ENCODE measurements at places on chromosomes 5 and 9.

GRCh38 chr9:134887219-134887618 is 6.6 kb downstream of the FCN2 start:
- H3K4me3 ChIP-seq, result no peak overlapping the region
- no peaks in the 10 kb centered on the region for H3K36me3 ChIP-seq
- no peak overlapping the region for H3K27ac ChIP-seq
- no peaks in the 10 kb centered on the region for H3K4me1 ChIP-seq
- no peak for DNase-seq

DNA sequence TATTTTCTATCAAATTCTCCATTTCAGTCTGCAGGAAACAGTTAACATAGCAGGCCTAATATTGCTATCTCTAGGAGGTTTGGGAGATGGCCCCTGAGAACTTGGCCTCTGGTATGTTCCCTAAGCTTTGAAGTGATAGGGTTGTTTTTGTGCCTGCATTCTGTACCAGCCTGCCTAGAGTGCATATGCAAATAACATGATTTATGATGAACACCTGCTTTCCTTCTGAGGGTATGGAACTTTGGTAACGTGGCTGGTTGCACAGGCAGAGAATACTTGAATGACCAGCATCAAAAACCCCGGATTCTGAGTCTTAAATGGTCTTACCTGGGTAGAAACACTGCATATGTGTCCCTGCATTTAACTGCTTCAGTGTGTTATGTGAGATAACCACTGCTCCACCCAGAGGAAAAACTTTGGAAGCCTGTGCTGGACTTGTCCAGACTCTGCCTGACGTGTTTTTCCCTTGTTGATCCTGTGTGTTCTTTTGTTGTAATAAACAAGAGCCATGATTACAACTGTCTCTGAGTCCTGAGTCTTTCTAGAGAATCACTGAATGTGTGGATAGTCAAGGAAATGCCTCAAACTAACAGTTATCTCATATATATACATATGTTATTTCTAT is 111.3 kb upstream of the ABCA1 start:
- no peak overlapping the region for H3K27ac ChIP-seq
- no peak for DNase-seq
- H3K4me1 ChIP-seq, result no peaks in the 10 kb centered on the region
- H3K36me3 ChIP-seq, result no peaks in the 10 kb centered on the region
- H3K4me3 ChIP-seq, result no peak overlapping the region

GRCh38 chr5:8700671-8701070 is 831.7 kb downstream of the MTRR start:
- H3K27me3 ChIP-seq, result no peaks in the 10 kb centered on the region
- no peak for DNase-seq
- H3K4me1 ChIP-seq, result no peaks in the 10 kb centered on the region
- H3K4me3 ChIP-seq, result no peak overlapping the region

DNA sequence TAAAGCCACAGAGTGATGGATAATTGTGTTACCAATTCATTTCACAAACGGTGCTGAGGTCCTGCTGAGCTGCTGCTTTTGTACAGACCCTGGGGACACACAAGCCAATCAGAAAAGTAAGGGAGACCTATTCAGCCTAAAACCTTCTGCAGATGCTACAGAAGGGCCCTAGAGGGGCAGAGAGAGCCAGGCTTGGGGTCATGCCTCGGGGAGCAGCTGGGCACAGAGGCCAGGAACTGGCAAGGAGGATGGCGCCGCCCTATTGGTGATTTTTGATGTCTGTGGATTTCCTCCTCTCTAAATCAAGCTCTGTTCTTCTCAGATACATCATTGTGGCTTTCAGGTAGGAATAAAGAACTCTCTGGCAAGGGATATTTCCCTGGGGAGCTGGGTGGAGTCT is 181.9 kb downstream of the ZNF462 start:
- no peak for DNase-seq
- H3K27me3 ChIP-seq, result no peaks in the 10 kb centered on the region
- H3K36me3 ChIP-seq, result no peaks in the 10 kb centered on the region
- H3K27ac ChIP-seq, result no peak overlapping the region
- H3K4me1 ChIP-seq, result no peaks in the 10 kb centered on the region

GRCh38 chr9:88537761-88538091 is 2.7 kb downstream of the NXNL2 start:
- no peaks in the 10 kb centered on the region for H3K27me3 ChIP-seq
- DNase-seq, result peak; percentile 37
- no peak overlapping the region for H3K27ac ChIP-seq
- no peak overlapping the region for H3K4me3 ChIP-seq
- peaks cover 18% of the 10 kb centered on the region for H3K4me1 ChIP-seq
- H3K36me3 ChIP-seq, result no peaks in the 10 kb centered on the region

- no peak overlapping the region for H3K4me3 ChIP-seq
- no peaks in the 10 kb centered on the region for H3K4me1 ChIP-seq
- no peak for DNase-seq
These were observed 22.6 kb upstream of the TJP2 start for GRCh38 chr9:69151506-69151905.

DNA sequence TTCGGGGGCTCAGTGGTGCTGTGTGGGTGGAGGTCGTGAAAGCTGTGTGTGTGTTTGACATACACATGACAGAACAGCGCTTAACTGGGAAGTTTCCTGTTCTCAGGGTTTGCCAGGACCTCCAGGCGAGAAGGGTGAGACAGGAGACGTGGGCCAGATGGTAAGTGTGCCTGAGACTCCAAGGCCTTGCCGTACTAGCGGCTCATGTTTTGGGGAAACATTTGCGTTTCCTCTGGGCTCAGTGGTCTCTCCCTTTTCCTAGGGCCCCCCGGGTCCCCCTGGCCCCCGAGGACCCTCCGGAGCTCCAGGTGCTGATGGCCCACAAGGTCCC is 68.3 kb upstream of the FCN2 start:
- H3K27me3 ChIP-seq, result no peaks in the 10 kb centered on the region
- H3K27ac ChIP-seq, result no peak overlapping the region
- no peaks in the 10 kb centered on the region for H3K36me3 ChIP-seq
- no peak for DNase-seq
- H3K4me1 ChIP-seq, result no peaks in the 10 kb centered on the region

DNA sequence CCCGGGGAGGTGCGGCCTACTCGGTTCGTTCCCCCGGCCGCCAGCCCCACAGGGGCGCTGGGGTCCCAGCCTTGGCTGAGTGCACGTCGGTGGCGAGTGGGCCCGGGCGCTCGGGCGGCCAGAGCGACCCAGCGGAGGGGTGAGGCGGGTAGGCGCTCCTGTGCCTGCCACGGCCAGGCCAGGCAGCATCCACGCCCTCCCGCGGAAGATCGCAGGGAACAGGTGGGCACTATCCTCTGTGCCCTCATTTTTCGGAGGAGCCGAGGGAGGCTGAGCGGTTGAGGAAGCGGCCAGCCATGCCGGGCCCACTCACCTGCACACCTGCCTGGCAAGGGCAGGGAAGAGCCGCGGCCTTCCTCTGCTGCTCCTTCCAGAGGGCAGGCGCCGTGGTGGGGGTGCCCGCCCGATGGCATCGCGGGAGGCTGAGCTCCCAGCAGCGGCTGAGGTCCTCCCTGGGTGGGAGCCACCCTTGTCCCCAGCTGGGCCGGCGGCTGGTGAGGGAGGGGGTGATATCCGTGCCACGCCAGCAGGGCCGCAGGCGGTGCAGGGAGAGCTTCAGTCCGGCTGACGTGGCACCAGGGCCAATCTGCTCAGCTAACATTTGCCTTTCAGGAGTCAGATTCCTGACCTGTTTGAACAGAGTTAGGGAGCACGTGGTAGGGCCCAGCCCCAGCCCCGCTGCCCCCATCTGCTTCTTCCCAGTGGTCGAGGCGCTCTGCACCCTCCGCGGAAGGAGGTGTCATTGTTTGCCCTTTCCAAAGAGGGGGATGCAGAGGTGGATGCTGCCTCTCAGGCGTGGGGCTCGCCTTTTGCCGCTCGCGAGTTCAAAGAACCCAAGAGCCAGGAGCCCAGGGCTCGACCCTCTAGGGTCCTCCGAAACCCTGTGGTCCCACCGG is 1.6 kb upstream of the SEC16A start:
- H3K4me3 ChIP-seq, result no peak overlapping the region
- H3K27ac ChIP-seq, result peak overlapping the region; percentile 23
- H3K4me1 ChIP-seq, result peaks cover 46% of the 10 kb centered on the region
- peak; percentile 12 for DNase-seq
- peaks cover 4% of the 10 kb centered on the region for H3K36me3 ChIP-seq

DNA sequence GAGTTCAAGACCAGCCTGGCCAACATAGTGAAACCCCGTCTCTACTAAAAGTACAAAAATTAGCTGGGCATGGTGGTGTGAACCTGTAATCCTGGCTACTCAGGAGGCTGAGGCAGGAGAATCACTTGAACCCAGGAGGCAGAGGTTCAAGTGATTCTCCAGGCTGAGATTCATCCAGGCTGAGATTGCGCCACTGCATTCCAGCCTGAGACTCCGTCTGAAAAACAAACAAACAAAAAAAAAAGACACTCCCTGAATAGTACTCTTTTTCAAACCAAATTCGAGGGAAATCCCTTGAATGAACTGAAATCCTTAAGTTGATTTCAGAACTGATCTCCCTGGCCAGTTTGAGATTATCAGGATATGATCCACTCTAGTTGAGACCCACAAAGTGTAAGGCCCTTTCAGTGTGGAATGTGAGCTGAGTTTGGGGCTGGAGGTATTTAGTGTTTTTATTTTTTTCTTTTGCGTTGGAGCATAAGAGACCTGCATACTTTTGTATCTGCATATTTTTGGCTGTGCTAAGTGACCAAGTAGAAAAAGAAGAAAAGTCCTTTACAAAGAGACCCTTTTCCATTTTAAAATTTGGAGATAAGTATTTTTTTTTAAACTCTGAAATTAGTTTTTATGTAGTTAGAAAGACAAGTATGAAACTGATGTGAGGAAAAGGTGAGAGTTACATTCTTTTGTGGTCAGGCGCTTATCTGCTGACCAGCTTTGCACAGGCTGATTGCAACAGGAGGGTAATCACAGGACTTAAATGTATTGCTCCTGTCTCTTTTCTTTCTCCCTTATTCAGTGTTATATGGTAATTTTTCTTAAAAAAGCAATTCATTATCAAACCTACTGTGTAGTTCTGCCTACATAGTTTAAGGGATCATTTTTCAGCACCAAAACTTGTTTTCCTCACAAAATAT is 42.9 kb downstream of the TMEFF1 start:
- no peak overlapping the region for H3K4me3 ChIP-seq
- no peaks in the 10 kb centered on the region for H3K4me1 ChIP-seq
- H3K27ac ChIP-seq, result no peak overlapping the region
- no peak for DNase-seq

GRCh38 chr5:65742565-65743231 is 20.7 kb downstream of the NLN start:
- H3K36me3 ChIP-seq, result no peaks in the 10 kb centered on the region
- H3K27ac ChIP-seq, result no peak overlapping the region
- H3K27me3 ChIP-seq, result no peaks in the 10 kb centered on the region
- DNase-seq, result peak; percentile 51
- no peaks in the 10 kb centered on the region for H3K4me1 ChIP-seq

GRCh38 chr9:35653611-35654010 is 2.9 kb upstream of the SIT1 start:
- no peaks in the 10 kb centered on the region for H3K36me3 ChIP-seq
- no peak overlapping the region for H3K4me3 ChIP-seq
- no peak for DNase-seq
- H3K27me3 ChIP-seq, result no peaks in the 10 kb centered on the region
- H3K4me1 ChIP-seq, result peaks cover 14% of the 10 kb centered on the region

GRCh38 chr9:128001779-128002298 is 21.1 kb upstream of the EEIG1 start:
- H3K27ac ChIP-seq, result no peak overlapping the region
- no peaks in the 10 kb centered on the region for H3K27me3 ChIP-seq

DNA sequence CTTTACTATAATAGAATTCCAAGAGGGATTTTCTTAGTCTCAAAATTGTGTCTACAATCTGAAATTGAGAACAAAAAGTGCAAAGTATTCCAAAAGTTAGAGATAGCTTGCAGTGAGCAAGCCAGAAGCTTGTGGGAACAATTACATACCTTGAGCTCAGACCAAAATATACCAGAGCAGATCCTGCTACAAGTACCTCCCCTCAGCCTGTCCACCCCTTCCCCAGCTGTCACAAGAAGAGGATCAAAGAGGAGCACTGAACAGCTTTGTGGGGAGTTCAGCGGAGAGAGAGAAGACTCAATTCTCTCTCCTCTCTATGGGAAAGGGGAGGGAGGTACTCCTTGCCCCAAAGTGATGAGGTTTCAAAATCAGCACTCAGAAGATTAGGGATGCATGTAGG is 869.2 kb upstream of the DMAC1 start:
- H3K4me3 ChIP-seq, result no peak overlapping the region
- H3K27ac ChIP-seq, result no peak overlapping the region
- H3K36me3 ChIP-seq, result no peaks in the 10 kb centered on the region
- no peaks in the 10 kb centered on the region for H3K4me1 ChIP-seq
- H3K27me3 ChIP-seq, result no peaks in the 10 kb centered on the region

- H3K27ac ChIP-seq, result no peak overlapping the region
- H3K4me3 ChIP-seq, result no peak overlapping the region
- H3K27me3 ChIP-seq, result no peaks in the 10 kb centered on the region
- DNase-seq, result no peak
- H3K36me3 ChIP-seq, result no peaks in the 10 kb centered on the region
These were observed 180.1 kb downstream of the PDE4D start for GRCh38 chr5:59713498-59713844.

DNA sequence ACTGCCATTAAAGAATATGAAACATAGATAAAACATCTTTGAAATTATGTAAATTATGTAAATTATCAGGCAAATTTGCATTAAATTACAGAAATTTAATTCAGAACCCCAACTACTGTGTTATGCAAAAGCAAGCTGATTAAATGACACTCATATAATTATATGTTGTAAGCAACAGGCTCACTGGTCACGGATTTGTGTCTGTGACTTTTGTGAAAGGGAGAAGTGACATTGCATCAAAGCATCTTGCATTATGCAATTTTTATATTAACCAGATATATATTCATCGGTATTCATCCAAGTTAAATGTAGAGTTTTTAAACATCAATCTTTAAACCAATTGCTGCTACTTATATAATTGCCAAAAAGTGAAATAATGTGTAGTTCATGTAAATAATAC is 13.0 kb upstream of the GLIPR2 start:
- H3K36me3 ChIP-seq, result peaks cover 6% of the 10 kb centered on the region
- H3K27ac ChIP-seq, result no peak overlapping the region
- H3K4me3 ChIP-seq, result no peak overlapping the region

GRCh38 chr9:107280543-107280942 is 2.5 kb upstream of the RAD23B start:
- H3K4me1 ChIP-seq, result peaks cover 12% of the 10 kb centered on the region
- no peaks in the 10 kb centered on the region for H3K36me3 ChIP-seq
- H3K27me3 ChIP-seq, result peaks cover 3% of the 10 kb centered on the region
- no peak for DNase-seq
- no peak overlapping the region for H3K27ac ChIP-seq
- H3K4me3 ChIP-seq, result no peak overlapping the region

- no peak for DNase-seq
- no peaks in the 10 kb centered on the region for H3K27me3 ChIP-seq
- no peaks in the 10 kb centered on the region for H3K4me1 ChIP-seq
- H3K27ac ChIP-seq, result no peak within 1 kb of the TSS
These were observed at the start of gene ALDH1A1 for GRCh38 chr9:72952914-72953313. ALDH1A1 (minus strand) TSS chr9:72953053; CDS start chr9:72953000, 53 bp downstream.

DNA sequence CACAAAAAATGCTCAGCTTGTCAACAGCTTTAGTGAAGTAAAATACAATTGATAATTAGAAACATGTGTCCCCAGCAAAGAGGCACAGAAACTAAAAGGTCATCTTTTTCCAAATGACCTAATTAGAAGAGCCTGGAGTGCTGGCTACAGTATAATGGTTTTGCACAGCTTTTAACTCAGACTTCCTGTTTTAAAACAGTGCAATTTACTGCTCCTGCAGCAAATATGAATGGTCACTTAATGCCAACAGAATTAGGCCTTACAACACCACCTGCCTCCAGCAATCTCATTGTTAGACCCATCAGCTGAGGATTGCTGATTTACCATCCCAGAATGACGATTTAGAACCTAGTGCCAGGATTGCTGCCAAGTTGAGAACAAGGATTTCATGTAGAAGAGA is 239.3 kb downstream of the CETN3 start:
- no peaks in the 10 kb centered on the region for H3K36me3 ChIP-seq
- no peak overlapping the region for H3K27ac ChIP-seq
- no peak overlapping the region for H3K4me3 ChIP-seq
- H3K4me1 ChIP-seq, result no peaks in the 10 kb centered on the region

Data from T-cell (primary cell).